Inflammatory macrophage treated with lipopolysaccharide for 1 hour (primary cell): ENCODE measurements at places on chromosomes 5 and 9.
A peak's percentile ranks its signal among the peaks of the same experiment; 100 is the strongest.

DNA sequence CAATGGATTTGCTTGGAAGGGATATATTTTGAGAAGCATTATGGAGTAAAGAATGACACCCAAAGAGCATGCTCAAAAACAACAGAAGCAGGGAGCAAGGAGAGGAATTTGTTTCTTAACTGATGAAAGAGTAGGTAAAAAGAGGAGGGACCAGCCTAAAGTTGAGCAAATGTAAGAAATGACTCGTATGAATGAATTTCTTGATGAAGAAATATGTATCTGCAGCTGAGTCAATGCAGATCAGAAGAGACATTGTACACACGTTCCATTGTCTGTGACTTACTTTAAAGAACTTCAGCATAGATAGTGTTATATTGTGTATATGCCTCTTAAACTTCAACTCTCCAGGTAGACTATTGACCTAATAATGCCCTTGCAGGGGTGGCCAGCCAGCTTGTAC lies 112.7 kb upstream of the NREP start:
- no peak for DNase-seq

GRCh38 chr5:157778121-157778805 lies 34.8 kb downstream of the LSM11 start:
- DNase-seq = no peak

GRCh38 chr5:80182809-80183580 lies 72.9 kb downstream of the SERINC5 start:
- no peak for DNase-seq

DNA sequence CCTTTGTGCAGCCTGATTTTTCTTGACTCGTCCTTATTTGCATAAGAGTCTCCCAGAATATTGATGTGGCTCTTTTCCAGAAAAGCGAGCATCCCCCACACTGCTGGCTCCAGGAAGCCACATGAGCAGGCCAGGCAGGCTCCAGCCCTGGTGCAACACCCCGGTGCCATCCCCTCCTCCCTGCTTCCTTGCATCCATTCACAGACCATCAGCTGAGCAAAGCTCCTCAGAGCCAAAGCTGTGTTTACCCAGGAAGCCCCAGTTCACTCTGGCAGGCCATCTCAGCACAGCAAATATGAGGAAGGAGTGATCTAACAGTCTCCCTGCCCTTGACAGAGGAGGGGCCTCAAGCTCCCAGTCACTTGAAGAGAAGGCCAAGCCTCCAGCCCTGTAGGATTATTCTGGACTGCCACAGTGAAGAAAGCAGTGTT lies 34.4 kb downstream of the INSYN2B start:
- peak; percentile 25 for DNase-seq

DNA sequence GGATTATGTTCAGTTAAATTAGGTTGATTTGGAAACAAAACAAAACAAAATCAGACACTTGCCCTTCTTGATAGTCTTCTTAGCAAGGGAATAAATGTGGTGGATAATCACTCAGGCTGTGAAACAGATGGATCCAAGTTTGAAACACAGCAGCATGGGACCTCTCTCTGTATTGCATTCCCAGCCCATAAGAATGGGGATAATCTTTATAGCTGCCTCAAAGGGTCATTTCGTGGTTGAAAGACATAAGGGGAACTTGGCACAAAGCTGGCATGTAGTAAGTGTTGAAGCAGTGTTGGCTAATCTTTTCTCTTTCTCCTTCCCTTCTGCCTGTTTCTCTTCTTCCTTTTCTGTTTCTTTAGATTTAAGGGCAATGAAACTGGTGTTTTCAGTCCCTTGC lies 333.9 kb upstream of the TLE4 start:
- DNase-seq = no peak

DNA sequence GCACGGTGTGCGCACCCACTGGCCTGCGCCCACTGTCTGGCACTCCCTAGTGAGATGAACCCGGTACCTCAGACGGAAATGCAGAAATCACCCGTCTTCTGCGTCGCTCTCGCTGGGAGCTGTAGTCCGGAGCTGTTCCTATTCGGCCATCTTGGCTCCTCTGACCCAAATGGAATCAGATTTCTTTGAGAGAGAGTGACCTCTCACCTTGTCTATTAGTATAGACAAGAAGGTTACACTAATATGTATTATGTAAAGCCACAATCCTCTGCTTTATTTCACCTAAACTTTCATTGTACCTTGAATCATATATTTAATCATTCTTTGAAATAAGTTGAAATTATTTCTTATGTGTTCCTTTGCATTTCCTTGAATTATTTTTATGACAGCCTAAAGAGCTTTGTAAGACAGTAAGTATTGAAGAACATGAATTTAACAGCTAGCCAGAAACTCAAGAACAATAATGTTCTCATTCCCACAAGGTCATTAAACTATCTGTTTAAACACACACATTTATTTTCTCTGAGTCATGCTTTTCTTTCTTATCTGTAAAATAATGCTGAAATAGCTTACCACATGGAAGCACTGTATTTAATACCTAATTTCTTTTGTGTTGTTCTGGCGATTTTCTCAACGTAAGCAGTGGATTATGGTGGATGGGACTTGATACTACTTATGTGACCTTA lies 91.8 kb upstream of the DMRTA1 start:
- DNase-seq = no peak

GRCh38 chr5:93289942-93290341 lies 291.1 kb downstream of the NR2F1-AS1 start:
- DNase-seq = no peak

GRCh38 chr5:108415726-108416125 lies 33.8 kb upstream of the FBXL17 start:
- no peak for DNase-seq

DNA sequence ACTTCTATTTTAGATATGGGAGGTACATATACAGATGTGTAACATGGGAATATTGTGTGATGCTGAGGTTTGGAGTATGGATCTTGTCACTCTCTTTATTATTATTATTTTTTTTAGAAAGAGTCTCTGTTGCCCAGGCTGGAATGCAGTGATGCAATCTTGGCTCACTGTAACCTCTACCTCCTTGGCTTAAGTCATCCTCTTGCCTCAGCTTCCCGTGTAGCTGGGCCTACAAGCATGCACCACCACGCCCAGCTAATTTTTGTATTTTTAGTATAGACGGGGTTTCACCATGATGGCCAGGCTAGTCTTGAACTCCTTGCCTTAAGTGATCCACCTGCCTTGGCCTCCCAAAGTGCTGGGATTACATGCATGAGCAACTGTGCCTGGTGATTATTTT lies 138.4 kb upstream of the SLC28A3 start:
- DNase-seq = no peak

- no peak for DNase-seq
Measured at GRCh38 chr5:116614603-116614920, 39.9 kb upstream of the SEMA6A start.

GRCh38 chr5:88672644-88673252 lies 210.2 kb downstream of the MEF2C start:
- DNase-seq = no peak

DNA sequence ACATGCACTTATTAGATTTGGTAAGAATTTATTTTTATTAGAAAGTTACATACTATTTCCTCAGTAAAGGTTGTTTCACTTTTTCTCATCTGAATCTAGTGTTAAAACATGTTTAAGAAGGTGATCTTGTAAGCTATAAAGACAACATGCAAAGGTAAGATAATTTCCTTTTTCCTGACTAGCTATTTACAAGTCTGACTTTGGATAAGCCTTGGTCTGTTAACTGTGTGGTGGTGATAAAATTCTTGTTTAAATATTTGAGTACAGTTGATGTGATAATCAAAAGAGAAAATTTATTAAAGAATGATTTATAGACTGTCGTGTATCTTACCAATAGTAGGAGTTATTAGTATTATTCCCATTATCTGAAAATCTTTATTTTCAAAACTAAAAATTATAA lies 36.9 kb upstream of the GPR21 start:
- no peak for DNase-seq

GRCh38 chr5:85646641-85647040 lies 971.1 kb upstream of the COX7C start:
- no peak for DNase-seq

DNA sequence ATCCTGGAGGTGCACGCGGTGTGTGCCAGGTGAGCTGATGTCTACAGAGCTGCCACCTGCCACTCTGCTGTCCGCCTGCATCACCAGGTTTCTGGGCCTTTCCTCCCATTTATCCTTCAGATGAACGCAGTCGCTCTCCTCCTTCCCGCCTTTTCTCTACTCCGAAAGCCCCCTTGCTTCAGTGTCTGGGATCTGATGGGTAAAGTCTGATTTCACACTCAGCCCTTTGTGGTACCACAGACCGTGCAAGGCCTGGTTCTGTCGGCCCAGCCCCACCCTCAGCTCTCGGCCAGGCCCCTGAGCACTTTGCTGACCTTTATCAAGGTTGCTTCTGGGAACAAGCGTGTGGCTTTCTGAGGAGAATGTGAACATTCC lies 32.5 kb downstream of the GLT6D1 start:
- no peak for DNase-seq

GRCh38 chr5:57948091-57948490 lies 465.5 kb upstream of the ACTBL2 start:
- no peak for DNase-seq

DNA sequence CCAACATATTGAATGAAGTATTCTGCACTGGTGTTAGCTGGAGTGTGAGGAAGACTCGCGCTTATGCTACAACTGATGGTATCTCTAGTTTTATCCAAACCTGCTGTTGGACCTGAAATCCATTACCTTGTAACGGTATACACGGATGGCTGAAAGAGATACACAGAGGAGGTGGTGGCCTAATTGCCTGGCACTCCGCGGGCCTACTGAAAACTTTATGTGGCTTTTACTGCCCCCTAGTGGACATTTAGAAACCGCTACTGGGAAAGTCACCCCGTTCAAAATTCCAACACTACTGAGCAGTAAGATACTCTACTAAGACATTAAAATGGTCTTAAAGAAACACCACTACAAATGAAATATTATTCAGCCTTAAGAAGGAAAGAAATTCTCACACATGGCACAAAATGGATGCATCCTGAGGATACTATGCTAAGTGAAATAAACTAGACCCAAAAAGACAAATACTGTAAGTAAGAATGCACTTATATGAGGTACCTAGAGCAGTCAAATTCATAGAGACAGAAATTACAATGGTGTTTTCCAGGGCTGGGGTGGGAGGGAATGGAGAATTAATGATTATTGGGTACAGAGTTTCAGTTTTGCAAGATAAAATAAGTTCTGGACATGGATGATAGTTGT lies 100.4 kb downstream of the TTLL11 start:
- DNase-seq = peak; percentile 25

DNA sequence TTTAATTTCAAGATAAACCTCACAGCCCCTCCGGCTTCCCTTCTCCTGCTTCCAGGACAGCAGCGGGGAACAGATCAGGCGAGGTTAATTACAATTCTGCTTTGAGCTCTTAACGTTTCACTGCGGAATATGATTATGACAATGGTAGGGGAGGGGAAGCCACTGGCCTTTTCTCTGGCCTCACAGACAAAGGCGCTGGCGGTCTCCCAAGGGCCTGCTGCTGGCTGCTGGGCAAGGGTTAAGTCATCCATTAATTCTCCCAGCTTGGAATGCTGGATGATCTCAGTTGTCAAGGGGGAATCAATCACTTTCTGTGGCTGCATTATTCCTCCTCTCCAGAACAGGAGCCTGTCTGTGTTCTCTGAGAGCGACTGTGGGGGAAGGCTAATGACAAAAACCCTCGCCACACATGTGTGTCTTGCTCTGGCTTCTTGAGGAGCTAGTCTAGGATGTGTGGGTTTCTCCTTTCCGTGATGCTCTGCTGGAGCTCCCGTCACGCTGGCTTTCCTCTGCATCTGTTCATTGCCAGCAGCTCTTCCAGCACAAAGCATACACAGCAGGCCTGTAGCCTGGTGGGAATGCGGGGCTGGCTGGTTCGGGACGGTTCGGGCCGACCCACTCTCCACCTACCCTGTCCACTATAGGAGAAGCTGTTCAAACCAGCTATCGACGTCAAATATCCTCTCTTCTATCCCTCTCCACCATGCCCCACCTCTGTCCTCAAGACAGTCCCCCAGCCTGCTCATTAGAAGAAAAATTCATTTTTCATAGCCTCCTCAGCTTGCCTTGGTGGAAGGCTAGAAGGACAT lies 82.8 kb downstream of the DCP2 start:
- no peak for DNase-seq

DNA sequence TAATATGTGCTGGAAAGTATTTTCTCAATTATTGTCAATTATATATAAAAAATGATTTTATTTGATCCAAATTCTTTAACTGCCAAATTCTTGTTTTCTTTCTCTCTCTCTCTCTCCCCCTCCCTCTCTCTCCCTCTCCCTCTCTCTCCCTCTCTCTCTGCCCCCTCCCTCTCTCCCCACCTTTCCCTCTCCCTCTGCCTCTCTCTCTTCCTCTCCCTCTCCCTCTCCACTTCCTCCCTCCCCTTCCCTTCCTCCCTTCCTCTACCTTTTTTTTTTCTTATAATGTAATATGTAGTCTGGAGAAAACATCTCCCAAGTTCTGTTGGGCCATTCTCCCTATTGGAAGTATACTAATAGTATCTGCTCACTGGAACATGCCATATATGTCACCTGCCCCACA lies 6.4 kb upstream of the RFX3 start:
- no peak for DNase-seq

GRCh38 chr9:26694381-26695297 lies 198.0 kb downstream of the CAAP1 start:
- no peak for DNase-seq

DNA sequence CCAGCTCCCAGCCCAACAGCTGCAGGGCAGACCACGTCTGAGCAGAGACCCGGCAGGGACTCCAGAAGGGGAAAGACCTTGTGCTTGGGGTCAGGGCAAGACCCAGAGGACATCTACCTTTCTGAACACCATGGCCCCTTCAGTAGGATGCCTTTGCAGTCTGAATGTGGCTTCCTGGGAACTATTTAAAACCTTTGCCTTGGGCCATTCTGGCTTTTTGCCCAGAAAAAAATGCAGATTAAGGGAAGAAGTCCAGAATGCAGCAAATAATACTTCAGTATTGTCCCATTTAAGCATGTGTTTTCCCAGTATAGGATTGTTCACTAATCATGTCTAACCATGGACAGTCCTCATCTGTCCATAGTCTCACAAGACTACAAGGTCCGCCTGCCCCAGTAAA lies 67.5 kb upstream of the ERCC6L2 start:
- DNase-seq = no peak

DNA sequence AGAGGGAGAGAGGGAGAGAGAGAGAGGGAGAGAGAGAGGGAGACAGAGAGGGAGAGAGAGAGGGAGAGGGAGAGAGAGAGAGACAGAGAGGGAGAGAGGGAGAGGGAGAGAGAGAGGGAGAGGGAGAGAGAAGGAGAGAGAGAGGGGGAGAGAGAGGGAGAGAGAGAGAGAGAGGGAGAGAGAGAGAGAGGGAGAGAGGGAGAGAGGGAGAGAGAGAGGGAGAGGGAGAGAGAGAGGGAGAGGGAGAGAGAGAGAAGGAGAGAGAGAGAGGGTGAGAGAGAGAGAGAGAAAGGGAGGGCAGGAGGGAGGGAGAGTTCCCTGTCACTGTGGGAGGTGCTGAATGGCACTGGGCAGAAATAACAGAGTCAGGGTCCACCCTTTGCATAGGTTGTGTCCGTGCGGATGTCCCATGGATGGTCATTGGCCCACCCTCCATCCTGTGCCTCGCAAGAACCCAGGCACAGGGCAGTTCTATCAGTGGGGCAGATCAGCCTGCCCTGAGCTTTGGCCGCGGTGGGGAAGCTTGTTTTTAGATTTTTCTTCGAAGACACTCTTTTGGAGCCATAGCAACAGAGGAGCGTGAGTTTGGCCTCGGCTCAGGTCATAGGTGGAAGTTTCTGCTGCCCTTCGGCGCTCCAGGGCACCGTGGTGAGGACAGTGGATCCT lies 30.1 kb downstream of the ADAMTSL2 start:
- no peak for DNase-seq
